ENCODE measurements at places on chromosomes 2 and 18.

DNA sequence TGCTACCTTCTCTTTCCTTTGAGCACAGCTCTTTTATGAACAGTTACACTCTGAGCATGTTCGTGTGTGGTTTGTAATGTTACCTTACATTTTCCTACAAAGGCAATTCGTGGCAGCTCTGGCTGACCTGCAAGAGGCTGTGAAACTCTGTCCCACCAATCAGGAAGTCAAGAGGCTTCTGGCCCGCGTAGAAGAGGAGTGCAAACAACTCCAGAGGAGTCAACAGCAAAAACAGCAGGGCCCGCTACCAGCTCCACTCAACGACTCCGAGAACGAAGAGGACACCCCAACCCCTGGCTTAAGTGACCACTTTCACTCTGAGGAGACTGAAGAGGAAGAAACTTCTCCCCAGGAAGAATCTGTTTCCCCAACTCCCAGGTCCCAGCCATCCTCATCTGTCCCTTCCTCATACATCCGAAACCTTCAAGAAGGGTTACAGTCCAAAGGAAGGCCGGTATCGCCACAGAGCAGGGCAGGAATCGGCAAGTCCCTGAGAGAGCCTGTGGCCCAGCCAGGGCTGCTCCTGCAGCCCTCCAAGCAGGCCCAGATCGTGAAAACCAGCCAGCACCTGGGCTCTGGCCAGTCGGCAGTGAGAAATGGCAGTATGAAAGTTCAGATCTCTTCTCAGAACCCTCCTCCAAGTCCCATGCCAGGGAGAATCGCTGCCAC lies 56.9 kb downstream of the WDSUB1 start:
- no peak for DNase-seq

DNA sequence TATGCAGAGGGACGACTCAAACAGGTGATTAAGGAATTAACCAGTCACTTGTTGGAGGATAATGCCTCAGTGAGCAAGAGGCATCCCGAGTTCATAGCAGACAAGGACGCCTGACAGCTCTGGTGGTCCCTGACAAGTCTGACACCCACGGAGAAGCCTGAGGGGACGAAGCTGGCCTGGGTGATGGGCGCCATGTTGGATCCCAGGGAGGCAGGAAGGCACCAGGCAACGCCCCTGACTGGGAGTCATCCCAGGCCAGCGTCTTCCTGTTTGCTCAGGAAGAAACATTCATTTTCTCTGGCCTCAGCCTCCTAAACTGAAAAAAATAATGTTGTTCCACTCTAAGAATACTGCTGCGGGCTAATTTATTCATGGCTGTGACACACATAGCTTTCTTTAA lies 92.1 kb upstream of the ATP8B1 start:
- DNase-seq: no peak

GRCh38 chr2:120820953-120821279 lies 85.2 kb downstream of the GLI2 start:
- DNase-seq: no peak

GRCh38 chr2:17910980-17911379 lies 32.5 kb downstream of the KCNS3 start:
- no peak for DNase-seq

- no peak for DNase-seq
These were observed at the start of gene ZNF385B for GRCh38 chr2:179861416-179862067. Gene ZNF385B (minus strand): TSS chr2:179861612.

GRCh38 chr2:232142049-232142448 lies 180.5 kb downstream of the DIS3L2 start:
- DNase-seq: no peak

GRCh38 chr2:60410456-60411146 lies 142.9 kb downstream of the BCL11A start:
- DNase-seq: no peak
